BJ (cell line): ENCODE measurements at places on chromosomes 6 and 20.
A peak's percentile ranks its signal among the peaks of the same experiment; 100 is the strongest.

- no peak for DNase-seq
These were observed 48.7 kb downstream of the UST start for GRCh38 chr6:148795563-148795962.

DNA sequence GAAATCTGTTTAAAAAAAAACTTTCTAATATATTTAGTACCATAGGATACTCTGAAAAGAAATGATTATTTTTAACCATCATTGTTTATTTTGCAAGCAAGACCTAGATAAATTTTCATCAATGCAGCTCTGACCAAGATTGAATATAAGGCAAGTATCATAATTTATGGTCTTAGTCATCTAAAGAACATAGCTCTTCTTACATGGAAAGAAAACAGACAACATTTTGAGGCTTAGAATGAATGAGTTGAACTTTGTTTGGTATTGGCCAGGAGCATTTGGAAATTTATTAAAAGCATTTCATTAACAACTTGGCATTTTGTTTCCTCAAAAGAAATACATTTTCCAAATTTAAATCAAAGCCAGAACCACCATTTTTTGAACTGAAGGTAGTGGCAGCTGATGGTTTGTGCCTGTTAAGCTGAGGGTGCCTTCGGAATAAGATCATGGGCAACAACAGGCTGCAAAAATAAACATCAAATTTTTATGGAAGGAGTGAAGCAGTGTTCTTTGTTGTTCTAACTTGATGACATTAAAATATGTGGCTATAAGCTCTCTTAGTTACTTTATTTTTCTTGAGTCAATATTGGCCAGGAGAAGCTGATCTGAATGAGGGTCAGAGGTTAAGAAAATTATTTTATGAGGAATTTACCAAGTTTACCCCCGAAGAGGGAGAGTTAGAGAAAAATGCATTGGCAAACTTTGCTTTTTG, 6.7 kb upstream of the ATXN1 start:
- no peak for DNase-seq

- no peak for DNase-seq
These were observed 414.9 kb upstream of the PTCHD4 start for GRCh38 chr6:48525849-48526248.

DNA sequence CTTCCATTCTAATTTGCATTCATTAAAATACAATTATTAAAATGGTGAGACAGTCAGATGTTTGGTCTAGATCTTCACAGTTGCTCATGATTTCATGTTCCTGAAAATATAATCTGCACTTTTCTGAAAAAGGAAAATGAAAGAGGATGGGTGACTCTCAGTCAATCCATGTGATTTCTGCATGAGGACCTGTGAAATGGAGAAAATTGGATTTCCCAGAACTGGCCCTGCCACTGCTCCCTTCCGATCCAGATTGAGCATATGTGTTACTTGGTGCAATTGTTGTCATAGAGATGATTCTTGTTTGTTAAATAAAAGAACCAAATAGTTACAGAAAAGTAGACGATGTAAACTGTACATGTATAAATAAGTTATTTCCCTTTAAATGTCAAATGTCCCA, 37.4 kb downstream of the HAO1 start:
- DNase-seq: no peak

GRCh38 chr20:53355790-53356189, 237.8 kb downstream of the ZNF217 start:
- DNase-seq: no peak

DNA sequence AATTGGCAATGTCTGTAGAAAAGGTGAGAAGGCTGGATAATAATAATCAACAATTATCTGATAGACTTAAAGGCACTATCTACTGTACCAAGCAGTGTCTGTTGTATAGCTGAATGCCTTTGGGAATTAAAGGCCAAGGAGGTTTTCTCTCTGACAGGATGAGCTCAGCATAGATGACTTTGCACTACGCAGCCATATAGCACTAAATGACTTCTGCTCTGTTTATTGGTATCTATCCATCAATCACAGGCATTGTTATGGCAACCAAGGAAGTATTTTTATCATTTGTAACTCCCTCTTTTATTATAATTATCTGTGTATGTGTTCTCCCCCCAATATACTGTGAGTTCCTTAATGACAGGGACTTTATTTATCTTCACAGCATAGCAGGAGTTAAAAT, 654.3 kb downstream of the PHF3 start:
- DNase-seq: no peak

GRCh38 chr6:160102956-160103824, 18.4 kb upstream of the SLC22A1 start:
- DNase-seq: no peak

GRCh38 chr6:43412541-43412940, 14.8 kb upstream of the ABCC10 start:
- DNase-seq: no peak

DNA sequence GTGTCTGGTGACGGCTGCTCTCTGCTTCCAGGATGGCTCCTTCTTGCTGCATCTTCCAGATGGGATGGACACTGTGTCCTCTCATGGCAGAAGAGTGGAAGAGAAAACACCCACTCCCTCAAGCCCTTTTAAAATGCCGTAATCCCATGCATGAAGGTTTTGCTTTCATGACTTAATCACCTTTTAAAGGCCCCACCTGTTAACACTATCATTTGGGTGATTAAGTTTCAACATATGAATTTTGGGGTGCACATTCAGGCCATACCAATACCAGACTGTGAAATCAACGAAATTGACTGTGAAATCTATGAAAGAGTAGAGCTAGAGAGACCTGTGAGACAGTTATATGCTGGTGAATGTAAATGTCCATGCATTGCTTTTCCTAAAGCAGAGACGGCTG, 374.3 kb upstream of the CHD6 start:
- DNase-seq: no peak

DNA sequence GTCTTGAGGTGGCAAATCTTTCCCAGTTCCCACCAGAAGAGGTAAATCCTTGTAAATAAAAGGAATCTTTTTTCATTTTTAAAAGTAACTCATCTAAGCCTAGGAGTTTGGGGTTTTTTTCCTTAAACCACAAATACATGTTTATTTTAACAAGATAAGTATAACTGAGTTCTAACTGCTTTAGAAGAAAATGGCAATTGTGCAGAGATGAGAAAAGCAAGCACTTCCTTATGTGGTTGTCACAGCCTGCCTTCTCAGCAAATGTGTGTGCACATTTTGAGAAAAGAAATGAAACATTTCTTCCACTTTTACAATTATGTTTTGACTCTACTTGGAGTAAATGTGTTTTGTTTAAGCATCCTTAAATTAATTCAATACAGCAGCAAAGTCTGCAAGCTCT, 17.7 kb downstream of the HCK start:
- no peak for DNase-seq

DNA sequence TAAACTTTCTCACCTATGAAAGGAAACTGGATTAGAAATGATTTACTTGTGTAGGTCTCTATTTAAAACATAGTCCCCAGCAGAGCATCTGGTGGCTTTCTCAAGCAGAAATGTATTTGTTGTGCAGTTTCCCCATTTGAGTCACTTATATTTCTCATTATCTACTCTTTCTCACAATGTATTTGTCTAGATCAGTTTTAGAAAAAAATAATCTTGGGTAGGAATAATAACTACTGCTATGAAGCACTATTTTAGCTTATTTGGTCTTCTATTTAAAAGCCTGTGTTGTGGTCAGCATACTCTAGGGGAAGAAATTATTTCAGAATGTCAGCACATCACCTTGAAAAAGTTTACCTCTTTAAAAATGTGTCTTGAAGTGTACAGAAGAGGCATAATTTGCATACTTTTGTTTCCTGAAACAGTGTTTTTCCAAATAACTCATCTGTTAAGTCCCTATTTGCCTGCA, 60.9 kb upstream of the PRL start:
- no peak for DNase-seq

DNA sequence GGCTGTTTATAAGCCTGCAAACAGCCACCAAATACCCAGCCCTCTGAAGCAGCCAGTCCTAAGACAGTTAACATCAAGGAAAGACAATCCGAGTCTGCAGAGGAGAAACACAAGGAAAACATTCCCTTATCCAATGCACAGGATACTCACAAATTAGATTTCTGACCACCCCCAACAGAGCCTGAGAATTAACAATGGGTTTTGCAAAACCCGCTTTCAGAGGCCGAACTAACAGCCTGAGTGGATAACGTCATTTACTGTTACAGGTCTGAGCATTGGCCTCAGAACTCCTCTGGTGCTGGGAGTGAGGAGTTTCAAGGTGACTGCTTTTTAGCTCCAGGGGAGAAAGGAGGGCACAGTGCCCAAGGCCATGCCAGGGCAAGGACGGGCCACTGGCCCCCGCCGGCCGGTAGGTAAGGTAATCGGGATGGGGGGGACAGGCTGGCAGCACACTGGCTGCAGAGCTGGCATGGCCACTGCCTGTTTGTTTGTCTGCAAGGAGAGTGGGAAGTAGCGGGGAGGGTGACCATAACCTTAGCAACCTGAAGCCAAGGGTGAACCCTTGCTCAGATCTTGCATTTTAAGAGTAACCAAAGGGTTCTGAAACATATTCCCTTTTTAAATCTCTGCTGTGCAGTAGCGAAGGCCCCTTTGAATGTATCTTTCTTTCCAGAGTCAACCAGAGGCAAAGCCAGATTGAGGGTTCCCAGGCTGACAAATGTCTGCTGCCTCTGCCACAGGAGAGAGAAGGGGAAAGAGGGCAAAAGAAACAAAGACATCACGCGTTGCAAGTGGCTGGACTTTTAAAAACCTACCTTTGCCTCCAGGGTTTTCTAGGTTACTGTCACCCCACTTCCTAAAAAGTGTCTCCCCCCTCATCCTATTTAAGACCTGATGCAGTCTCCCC, 3.9 kb downstream of the ZMYND8 start:
- DNase-seq: no peak

DNA sequence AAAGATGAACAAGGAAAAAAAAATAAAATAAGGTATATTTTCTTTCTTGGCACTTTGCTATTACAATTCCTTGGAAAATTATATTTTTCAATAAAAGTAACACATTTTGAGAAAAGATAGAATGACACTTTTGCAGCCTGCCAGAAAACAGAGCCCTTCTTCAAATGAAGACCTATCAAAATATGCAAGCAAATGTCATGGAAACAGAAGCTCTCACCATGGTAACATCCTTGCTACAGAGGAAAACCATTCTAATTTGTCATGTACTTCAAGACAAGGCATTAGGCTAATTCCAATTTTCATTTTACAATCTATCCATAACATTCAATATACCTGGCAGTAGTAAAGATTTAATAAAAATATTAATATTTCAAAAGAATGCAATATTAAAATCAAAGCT, 177.9 kb downstream of the RNGTT start:
- no peak for DNase-seq

- DNase-seq: peak; percentile 12
These were observed 92.0 kb upstream of the PRDM1 start for GRCh38 chr6:105994118-105994590.

DNA sequence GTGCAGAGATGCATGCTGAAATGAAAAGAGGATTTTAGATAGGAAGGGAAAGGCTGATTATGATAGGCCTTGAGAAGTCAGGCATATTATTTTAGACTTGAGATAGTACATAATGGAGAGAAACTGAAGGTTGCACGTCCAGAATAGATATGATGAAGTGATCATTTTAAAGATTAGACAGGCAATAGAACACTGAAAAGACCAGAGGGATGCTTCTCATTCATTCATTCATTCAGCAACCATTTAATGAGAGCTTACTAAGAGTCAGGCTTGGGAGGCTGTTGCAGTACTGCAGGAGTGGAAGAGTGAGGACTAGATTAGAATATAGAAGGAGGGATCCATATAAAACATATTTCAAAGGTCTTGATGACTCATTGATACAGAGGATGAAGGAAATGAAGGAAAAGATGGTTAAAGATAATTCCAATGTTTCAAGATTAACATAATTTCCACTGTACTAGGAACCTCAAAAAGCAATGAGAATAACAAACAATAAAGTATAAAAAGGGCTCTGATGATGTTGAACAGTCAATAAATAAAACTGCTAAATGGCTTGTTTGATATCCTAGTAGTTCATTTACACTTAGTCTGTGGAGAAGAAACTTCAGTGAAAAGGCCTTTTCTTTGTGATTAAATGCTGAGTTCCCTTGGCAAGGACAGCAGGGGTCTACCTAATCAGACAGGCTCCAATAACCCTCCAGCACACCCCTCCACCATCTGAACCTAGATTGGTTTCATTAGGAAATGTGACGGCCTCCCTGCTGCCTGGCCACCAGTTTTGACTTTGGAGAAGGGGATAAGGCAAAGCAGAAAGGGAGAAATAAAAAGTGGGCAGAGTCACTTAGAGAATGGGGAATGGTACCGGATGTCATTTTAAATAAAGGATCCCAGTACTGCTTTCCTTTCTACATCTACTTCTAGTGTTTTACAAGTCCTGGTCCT, 5.3 kb upstream of the FBXO9 start:
- DNase-seq: no peak

DNA sequence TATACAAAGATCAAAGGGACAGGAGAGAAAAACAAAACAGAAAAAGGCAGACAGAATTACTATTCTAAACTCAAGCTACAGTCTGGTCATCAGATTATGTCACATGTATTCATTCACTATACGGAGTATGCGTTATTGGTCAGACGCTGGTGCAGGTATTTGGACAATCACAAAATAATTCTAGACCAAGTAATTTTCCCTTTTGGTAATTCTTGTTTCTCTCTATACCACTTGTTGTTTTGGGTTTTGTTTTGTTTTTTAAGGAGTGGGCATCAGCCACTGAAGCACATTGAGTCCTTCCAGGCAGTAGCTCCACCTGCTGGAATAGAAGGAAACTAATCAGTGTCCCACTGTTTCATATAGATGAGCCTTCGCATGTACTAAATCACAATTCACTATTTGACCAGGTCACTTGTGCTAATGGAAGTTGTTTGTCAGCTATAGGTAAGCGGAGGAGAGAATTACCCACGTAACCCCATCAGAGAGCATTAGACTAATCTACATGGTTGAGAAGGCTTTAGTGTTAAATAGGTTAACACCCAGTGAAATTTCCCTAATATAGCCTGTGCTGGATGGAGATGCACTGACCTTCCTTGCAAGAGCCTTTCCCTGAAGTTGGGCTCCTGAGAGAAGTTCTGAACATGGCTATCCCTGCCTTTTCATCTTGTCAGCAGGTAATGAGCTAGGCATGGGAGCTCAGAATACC, 77.9 kb downstream of the TNFAIP3 start:
- DNase-seq: no peak

- no peak for DNase-seq
These were observed 80.9 kb upstream of the TAB2 start for GRCh38 chr6:149236589-149236988.

- DNase-seq: no peak
These were observed 27.2 kb upstream of the TULP4 start for GRCh38 chr6:158284876-158285655.

- DNase-seq: no peak
These were observed 372.3 kb downstream of the EPHA7 start for GRCh38 chr6:93047033-93047432.

GRCh38 chr6:5994999-5995657, 11.6 kb downstream of the NRN1 start:
- no peak for DNase-seq

DNA sequence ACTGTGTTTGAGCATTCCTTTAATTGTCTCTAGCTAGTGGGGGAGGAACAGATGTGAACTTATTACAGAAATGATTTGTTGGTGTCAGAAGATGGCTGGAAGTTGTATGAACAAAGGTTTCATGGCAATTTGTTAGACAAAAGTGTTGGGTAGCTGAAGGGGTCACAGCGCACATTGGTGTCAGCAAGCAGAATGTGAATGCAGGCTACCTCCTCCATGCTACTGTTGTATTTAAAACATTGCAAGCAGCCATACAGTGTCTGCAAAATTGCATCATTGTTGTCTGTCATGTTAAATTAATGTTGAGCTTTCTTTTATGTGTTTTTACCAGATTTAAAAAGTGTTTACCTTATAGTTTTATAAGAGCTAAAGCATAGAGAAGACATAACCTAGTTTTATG, 6.2 kb downstream of the LRRC1 start:
- DNase-seq: no peak
